8988T (cell line): ENCODE measurements at places on chromosomes 2 and 18.

- DNase-seq: no peak
Observed at GRCh38 chr2:119721462-119721861, 38.3 kb upstream of the PTPN4 start.

- no peak for DNase-seq
Observed at GRCh38 chr2:168003876-168004275, 243.5 kb downstream of the STK39 start.

DNA sequence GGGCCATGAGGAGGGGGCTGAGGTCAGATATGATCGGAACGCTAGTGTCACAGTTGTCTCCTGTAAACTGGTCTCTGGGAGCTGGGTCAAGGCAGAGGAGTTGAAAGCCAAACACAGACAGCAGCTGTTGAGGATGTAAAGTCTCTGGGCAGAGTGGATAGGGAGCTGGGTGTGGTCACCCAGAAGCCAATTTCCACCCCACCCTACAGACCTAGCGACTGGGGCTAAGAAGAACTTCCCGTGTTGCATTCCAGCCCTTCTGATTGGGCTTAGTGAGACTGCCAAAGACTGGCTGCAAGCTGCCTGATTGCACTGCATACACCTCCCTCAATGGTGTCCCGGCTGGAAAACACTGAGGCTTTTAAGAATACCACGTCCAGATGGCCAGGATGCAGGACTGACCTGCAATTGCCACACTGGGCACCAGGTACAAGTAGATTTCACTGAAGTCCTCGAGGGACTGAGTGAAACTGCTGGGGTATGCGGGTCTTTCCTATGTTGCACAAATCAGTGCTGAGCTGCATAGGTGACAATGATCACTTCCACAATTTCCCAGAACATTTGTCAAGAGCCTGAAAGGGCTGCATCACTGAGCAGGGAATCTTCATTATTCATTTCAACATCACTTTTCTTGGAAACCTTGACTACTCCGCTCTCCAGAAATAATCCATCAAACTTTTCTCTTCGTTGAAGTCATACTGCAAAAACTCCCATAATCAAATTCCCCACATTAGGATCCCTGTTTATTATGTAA, 43.1 kb upstream of the EML4 start:
- no peak for DNase-seq

DNA sequence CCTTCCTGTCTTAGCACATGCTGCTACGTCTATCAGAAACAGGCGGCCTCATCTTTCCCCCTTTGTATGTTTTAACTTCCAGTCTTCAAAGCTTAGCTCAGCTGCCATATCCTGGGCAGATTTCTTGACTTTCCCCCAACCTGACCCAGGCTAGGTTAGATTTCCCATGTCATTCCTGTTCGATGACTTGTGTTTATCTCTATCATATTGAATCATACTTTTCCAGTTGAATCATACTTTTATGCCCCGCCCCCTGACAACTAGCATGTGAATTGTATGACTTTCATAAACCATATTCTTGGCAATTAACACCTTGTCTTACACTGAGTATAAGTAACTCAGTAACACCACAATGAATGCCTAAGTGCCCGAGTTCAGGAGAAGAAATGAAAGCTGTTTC, 128.3 kb downstream of the CYRIA start:
- DNase-seq: no peak

DNA sequence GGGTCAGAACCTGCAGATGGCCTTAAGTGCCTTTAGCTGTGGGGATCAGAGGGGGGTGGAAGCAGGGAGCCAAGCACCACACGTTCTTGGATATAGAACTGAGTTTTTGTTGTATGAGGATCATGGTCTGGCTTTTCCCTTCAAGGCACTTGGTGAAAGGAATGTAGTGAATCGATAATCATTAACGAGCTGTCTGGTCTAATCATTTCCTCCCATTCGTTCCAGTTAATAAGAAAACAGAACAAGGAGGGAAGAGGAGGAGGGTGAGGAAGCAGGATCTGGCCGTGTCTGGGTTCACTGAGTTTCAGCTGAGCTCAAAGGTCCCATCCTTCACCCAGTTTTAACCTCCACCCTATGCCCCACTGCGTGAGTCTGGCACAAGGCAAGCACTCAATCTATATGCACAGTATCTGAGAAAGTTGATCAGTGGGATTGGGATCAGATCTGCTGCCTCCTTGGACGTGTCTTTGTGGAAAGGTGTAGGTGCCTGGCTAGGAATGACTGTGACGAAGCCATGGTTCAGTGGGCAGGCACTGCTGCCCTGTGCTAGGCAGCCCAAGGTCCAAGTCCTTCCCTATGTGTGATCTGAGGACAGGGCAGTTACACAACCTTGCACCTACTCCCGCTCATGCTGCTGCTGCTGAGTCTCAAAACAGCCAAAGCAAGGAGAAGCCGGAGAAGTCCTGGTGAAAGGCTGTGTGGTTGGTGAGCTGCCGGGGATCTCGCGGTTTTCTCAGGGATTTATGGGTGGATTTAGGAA, 54.8 kb downstream of the GALNT14 start:
- no peak for DNase-seq

DNA sequence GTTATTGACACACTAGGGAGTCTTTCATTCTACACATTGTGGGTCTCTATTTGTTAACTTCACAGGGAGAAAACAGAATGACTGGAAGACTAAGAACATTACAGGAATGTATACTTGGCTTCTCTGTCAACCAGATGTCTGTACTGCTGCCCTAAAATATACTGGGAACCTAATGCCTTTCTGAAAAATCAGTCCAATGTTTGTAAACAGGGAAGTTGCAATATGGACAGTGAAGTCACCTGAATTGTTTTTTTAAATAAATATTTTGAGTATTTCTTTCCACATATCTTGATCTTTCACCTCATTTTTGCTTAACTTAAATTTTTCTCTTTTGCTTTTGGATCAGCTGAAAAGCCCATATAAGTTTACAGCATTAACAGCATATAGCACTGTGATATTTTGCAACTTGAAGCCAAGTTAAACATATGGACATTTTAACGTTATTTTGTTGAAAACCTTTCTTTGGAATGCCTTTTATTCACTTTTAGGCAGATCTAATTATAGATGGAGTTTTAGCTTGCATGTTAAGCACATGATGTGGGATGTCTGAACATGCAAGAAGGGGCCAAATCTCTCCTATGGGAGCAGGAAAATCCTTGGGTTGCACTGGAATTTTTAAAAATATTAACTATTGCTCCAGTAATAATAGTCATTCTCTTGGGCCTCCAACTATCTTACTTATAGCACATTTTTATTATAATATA, 137.7 kb upstream of the TWIST2 start:
- no peak for DNase-seq

GRCh38 chr2:241540401-241540770, 18.2 kb upstream of the BOK start:
- no peak for DNase-seq

GRCh38 chr2:186848873-186849578, at the start of gene ZSWIM2:
ZSWIM2 (minus strand) TSS chr2:186849170; CDS start chr2:186849130, 40 bp downstream.
- no peak for DNase-seq

DNA sequence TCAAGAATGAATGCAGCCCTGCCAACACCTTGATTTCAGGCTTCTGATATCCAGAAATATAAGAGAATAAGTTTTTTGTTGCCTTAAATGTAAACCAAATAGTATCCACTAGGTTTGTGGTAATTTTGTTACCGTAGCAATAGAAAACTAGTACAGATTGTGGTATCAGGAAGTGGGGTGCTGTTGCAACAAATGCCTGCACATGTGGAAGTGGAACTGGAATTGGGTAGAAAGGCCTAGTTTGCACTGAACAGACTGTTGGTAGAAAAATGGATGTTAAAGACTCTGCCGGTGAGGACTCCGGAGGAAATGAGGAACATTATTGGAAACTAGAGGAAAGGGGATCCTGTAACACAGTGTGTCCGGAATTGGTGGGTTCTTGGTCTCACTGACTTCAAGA, 145.8 kb upstream of the MGAT5 start:
- DNase-seq: no peak

- no peak for DNase-seq
Observed at GRCh38 chr2:128596396-128597120, 277.9 kb upstream of the HS6ST1 start.

DNA sequence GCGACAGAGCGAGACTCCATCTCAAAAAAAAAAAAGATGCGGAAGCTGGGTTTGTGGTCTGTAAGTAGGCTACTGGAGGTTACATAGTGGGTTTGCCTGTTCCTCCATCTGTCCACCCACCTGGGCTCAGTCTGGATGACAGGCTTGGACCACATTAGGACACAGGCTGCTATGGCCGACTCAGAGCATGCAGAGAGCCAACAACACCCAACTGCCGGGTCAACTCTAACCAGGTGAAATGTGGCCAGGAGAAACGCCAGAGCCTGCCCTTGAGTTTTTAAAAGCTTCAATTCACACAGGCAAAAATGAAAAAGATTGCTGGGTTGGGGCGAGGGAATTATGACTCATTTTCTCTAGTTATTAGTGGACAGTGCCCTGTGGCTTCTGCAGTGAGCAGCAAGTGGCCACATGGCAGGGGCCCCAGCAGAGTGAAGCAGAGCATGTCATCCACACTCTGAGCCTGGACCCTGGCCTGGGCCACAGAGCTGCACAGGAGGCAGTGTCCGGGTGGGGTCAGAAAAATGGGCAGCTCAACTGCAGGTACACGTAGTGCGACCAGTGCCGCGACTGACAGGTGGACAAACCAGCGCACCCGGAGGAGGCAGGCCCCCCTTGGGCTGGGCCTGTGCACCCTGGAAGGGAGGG, 67.4 kb downstream of the BIN1 start:
- no peak for DNase-seq

GRCh38 chr2:64608867-64609226, 44.9 kb downstream of the SERTAD2 start:
- no peak for DNase-seq

GRCh38 chr2:157672129-157672528, 43.5 kb upstream of the ACVR1C start:
- DNase-seq: no peak

DNA sequence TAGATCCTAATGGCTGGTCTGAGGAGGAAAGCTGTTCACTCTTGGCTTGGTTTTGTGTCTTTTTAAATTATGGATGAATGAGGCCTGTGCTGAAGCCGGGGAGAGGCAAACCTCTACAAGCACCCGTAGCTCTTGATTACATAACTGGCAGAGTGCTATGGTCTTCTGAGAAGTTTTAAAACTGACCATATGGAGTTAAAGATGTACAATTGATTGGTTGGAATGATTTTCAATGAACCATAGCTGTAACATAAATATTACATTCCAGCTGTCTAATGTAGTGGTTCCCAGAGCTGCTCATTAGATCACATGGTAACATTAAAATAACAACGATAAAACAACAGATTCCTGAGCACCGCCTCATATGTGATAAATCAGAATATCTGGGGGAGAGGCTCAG, 71.1 kb upstream of the MAP4K3 start:
- DNase-seq: no peak

GRCh38 chr2:189580241-189580651, 340 bp downstream of the SLC40A1 start:
- no peak for DNase-seq

GRCh38 chr18:10228326-10228725, 226.1 kb upstream of the APCDD1 start:
- DNase-seq: no peak

DNA sequence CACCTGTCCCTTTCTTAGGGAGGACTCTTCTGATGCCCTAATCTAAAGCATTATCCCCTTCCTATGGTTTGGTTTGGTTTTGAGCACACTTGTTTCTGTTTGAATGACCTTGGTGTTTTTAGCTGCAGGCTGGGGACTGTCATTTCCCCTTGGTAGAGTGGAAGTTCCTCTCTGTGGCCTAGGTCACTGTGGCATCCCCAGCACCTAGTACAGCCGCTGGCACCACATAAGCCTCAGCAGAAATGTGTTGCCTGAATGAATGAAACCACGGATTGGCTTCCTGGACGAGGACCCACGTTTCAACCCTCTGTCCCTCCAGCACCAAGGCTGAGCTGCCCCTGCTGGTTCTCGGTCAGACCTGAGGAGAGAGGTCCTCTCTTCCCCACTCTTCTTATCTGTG, 159.9 kb downstream of the CTIF start:
- DNase-seq: no peak

DNA sequence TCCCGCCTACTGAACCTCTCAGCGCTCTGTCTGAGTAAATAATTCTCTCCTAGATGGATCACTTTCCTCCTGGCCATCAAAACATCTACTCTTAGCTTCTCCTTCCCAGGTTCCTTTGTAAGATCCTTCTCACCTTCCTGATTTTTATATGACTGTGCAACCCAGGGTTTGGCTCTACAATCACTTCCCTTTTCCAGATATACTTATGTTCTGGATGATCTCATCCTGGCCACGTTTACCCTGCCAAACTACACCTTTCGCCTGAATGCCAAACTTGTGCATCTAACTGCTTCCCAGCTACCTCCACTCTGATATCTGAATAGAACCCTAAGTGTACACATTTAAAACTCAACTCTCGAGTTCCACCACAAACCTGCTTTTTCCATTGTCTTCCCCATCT, 290.5 kb upstream of the REV1 start:
- no peak for DNase-seq

- no peak for DNase-seq
Observed at GRCh38 chr2:9675415-9676351, 44.9 kb upstream of the YWHAQ start.

- DNase-seq: no peak
Observed at GRCh38 chr2:196473617-196474016, 165.9 kb upstream of the CCDC150 start.

DNA sequence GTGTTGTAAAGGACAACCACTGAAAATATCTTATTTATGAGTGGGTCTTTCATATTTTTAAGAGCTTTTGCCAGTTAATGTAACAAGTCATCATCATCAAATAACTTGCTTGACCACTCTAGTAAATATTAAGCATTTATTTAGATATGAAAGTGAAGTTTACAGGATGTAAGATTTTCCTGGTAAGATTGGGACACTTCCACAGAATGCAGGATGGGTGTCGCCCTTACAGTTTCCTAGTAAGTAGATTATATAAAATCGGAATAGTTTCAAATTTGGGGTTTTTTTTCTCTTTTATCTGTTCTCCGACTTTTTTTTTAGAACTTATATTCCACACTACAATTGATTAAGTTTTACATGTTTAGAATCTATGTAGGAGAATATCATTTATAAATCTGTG, 14.8 kb upstream of the SLC40A1 start:
- DNase-seq: no peak

GRCh38 chr2:78408795-78409118, 616.7 kb upstream of the REG3G start:
- no peak for DNase-seq

- no peak for DNase-seq
Observed at GRCh38 chr2:220785178-220785577, 786.9 kb downstream of the EPHA4 start.

- peak; percentile 21 for DNase-seq
Observed at GRCh38 chr2:223101340-223102039, 49.5 kb downstream of the KCNE4 start.

DNA sequence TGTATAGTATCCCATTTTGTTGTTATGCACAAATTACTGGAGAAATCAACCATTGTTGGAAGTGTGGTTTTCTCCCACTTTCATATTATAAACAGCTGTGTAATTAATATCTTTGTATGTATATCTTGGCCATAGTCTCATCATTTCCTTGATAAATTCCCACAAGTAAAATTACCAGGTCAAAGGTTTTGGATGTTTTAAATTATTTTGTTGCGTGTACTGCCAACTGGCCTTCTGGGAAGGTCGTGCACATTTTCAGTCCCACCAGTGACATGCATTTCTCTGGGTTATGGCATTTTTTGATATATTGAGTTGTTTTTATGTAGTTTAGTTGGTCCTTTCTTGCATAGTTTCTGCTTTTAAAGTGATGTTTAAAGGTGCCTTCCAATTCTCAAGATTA, 41.5 kb downstream of the TSHZ1 start:
- no peak for DNase-seq
